ENCODE measurements at places on chromosomes 16 and 17.

GRCh38 chr16:73054125-73054484, 6.2 kb upstream of the ZFHX3 start:
- DNase-seq = no peak

DNA sequence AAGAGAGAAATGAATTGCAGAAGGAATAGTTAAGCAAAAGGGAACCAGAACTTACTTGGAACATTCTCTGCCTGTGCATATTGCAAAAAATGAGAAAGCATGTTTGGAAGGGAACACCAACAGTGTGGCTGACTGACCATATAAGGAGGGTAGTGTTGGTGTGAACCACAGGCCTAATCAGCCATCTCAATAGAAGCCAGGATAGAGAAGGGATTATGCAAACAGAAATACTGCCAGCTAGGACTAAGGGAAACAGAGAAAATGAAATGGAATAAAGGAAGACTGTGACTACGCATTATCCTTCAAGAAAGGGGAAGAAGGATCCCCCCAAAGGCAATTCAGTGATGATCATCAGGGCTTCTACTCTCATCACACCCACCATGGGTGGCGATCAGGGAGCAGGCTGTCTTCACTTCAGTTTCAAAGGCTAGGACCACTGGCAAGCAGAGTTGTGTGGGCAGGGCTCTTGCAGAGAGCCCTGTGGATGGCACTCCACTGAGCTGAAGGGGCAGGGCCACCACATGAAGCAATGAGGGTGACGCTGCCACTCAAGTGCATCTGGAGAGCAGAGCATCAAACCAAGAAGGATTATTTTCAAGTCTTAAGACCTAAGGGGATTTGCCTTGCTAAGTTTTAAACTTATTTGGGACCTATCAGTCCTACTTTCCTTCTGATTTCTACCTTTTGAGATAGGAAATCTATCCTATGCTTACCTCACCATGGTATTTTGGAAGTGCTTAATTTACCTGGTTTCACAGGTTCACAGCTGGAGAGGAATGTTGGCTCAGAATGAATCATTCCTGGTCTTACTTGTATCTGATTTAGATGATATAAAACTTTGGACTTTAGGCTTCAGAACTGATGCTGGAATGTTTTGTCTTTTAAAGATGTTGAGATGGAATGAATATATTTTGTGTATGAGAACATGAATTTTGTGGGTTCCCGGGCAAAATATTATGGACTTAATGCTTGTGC, 140.5 kb downstream of the SSH2 start:
- no peak for DNase-seq

DNA sequence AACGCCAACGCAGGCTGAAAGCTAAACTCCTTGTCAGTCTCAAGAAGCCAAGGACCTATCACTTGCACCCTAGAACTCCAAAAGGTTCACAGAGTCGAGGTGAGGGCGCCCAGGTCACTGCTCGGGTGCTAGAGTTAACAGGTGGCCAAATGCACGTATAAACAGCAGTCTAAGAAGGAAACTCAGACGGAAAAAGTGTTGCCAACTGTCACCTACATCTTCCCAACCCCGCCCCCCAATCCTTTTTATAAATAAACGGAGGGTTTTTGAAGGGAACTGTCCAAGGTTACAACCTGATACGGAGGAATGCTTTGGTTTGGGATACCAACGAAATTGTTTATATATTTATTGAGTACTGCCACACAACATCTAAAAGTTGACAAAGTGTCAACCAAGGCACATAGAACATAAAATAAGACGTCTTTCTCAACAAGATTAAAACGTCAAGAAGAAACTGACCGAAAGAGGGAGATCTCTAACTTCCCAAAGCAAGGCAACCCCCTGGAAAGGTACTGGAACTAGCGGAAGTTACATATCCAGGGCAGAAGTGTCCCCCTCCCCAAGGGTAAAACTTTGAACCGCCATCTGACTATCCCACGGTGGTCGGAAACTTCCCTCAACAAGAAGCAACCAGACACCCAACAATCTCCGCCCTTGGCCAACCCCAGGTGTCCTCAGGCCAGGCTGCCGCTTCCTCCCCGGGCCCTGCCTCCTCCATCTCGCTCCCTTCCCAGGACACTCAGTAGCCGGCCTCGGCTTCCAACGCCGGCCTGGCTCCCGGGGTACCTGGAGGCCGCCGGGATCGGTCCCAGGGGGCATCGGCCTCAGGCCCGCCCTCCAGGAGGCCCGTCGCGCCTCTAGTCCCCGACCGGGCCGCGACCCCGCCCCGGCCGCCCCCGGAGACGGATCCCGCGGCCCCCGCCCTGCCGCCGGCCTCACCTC, 982 bp downstream of the SPAG9 start:
- DNase-seq = peak; percentile 65

DNA sequence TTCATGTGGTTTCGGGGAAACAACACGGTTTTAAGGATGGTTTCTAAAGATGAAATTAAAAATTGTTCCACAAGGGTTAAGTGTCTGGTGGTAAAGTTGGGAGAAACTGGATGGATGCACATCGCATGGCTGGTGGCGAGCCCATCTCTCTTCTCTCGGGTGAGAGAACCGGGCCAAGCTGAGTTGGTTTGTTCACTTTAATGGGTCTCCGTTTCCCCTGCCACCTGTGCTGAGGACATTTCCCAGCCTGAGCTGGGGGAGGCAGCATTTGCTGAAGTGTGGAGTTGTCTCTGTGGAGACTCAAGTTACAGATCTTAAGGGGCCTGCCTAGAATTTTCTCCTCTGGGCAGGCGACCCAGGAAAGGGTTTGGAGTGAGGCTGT, 7.9 kb downstream of the FUS start:
- DNase-seq = no peak

- DNase-seq = no peak
Observed at GRCh38 chr17:37158290-37158689, 209.5 kb downstream of the AATF start.

- DNase-seq = no peak
Observed at GRCh38 chr17:55444471-55445441, 23.1 kb upstream of the MMD start.

DNA sequence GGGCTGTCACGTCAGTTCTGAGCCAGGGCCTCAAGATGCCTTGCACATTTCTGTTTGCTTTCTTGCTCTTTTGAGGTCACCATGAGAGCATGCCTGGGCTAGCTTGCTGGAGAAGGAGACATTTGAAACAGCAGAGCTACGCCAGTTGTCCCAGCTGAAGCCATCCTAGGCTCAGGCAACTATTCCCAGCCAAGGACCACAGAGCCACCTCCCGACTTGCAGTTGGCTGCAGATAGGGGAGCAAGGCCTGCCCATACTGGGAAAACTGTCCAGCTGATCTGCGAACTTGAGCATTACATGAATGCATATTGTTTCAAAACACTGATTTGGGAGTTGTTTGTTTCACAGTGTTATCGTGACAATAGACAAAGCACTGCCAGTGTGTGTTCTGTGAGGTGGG, 340.8 kb downstream of the XYLT1 start:
- no peak for DNase-seq

GRCh38 chr16:57186872-57187854, 1.0 kb downstream of the RSPRY1 start:
- peak; percentile 35 for DNase-seq

DNA sequence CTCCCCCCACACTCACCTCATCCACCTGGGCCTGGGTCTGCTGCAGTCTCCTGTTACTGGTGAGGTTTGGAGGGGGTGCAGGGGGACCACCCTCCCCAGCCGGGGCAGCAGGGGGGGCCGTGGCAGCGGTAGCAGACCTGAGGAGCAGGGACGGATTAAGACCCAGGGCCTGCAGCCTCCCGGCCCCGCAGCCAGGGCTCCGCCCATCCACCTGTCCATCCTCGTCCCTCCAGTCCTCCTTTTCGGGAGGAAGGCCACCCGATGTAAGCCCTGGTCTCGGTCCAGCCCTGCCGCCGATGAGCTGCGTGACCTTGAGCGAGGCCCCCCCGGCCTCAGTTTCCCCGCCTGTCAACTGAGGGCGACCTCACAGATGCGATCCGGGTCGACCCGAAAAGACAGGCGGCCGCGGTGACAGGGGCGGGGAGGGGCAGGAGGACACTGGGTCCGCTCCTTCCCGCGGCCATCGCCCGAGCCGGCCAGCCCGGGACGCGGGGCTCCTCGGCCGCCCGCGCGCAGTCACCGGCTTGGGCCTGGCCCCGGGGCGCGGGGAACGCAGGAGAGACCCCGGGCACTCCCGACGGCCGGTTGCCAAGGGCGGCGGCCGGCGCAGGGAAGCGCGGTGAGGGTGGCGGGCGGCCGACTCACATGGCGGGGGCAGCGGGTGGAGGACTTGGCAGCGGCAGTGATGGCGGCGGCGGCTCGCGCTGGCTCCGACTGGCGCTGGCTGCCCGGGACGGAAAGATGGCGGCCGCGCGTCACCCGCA, at the start of gene VAMP2:
TSS of gene VAMP2 (minus strand) at position 716 of the 764 bp plus-strand sequence. CDS start at position 647, 69 bp downstream.
- DNase-seq = peak; percentile 63

GRCh38 chr17:82690786-82691489, 7.6 kb downstream of the RAB40B start:
- DNase-seq = no peak

- DNase-seq = peak; percentile 61
Observed at GRCh38 chr16:56423584-56424403, 1.6 kb downstream of the AMFR start.

- DNase-seq = no peak
Observed at GRCh38 chr17:49287481-49287880, 56.9 kb upstream of the PHOSPHO1 start.

DNA sequence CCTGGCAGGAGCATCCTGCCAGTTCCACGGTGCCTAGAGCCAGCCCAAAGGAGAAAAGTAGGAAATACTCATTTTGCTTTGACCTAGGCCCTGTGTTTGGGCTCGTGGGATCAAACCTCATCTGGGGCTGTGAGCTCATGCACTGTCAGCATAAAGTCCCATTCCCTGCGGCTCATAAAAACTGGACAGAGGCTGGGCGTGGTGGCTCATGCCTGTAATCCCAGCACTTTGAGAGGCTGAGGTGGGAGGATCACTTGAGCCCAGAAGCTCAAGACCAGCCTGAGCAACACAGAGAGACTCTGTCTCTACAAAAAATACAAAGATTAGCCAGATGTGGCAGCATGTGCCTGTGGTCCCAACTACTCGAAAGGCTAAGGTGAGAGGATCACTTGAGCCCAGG, 17.9 kb downstream of the ATP6V0D1 start:
- DNase-seq = no peak

GRCh38 chr17:63338272-63338671, 107.8 kb downstream of the CYB561 start:
- DNase-seq = no peak

DNA sequence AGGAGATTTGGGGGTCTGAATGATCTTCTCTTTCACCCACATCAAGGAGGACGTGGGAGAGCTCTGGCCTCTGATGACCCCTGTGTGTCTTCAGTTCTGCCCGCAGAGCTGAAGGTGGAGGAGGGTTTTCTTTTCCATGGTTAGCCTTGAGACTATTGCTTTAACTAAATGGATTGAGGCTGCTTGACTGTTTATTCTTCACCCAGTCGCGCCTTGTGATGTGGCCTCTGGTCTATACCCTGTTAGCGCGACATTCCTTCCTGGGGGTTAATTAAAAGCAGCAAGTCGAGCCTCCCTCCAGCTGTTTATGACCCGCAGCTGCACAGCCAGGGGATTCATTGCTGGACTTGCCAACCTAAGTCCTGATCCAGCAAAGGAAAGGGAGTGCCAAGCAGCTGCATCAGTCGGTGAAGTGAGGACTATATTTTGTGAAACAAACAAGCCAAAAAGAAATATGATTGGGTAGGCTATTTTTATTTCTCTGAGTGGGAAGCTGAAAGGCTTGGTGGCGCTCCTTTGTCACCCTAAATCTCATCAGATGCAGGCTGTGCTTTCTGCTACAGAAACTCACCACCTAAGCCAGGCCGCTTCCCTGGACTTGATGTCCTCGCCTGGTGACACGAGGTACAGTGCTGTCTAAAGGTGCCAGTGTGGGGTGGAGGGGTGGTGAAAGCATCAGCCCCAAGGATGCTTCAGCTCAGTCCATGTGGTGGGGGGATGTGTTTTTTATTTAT, 11.0 kb upstream of the SEC14L1 start:
- DNase-seq = no peak

GRCh38 chr17:49117587-49118230, 14.9 kb upstream of the B4GALNT2 start:
- DNase-seq = no peak

DNA sequence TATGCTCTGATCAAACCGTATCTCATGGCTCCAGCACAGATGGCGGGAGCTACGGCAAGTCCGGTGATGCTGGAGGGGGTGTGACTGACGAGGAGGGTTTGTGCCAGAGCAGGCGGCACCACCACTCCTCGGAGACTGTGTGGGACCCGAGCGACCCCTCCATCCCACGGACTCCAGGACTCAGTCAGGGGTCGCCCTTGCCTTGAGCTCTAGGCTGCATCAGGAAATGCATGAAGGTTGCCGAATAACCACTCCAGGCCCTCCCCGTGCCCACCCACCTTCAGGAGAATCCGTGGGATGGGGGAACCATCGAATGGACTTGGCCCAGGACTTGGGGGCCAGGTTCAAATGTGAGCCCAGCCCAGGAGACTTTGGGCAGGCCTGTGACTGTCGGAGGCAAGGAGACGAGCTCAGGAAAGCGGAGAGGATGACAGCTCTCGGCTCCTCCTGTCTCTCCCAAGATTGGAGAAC, 60.2 kb upstream of the ZNF469 start:
- no peak for DNase-seq

GRCh38 chr17:40316571-40317344, 7.8 kb downstream of the RARA start:
- DNase-seq = no peak

- peak; percentile 82 for DNase-seq
Observed at GRCh38 chr16:71426069-71426879, 15.6 kb downstream of the TLE7 start.

- no peak for DNase-seq
Observed at GRCh38 chr16:66649636-66650205, 45.2 kb downstream of the CMTM3 start.

- DNase-seq = no peak
Observed at GRCh38 chr17:47207143-47208067, 1.7 kb upstream of the MYL4 start.

DNA sequence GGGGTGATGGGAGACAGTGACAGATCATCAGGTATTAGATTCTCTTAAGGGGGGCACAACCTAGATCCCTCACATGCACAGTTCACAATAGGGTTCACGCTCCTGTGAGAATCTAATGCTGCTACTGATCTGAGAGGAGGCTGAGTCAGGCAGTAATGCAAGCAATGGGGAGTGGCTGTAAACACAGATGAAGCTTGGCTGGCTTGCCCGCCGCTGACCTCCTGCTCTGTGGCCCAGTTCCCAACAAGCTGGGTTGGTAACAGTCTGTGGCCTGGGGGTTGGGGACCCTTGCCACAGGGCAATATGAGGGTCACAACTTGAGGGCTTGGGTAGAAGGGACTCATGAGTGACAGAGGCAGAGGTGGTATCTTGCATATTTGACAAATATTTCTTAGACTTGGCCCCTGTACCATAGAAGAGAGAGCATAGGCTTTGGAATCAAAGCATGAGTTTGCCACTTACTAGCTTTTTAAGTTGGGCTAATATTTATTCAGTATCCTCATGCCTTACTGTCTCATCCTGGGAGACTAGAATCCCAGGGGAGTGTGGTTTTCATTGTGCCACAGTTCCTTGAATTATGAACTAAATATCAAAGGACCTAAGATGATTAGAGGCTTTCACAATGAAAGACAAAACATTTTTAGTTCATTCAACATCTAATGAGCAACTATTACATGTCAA, 133.4 kb downstream of the SPACA3 start:
- DNase-seq = no peak
